ENCODE measurements at places on chromosomes 5 and 9. TPM values are rescaled to one million over a fixed set of nuclear protein-coding genes. Genes with fewer than 3 reads are reported as not detected.

- no peak for DNase-seq
Measured at GRCh38 chr5:39905356-39905755, 480.6 kb upstream of the DAB2 start.

GRCh38 chr5:54534191-54535004, 16.8 kb downstream of the SNX18 start:
- no peak for DNase-seq

DNA sequence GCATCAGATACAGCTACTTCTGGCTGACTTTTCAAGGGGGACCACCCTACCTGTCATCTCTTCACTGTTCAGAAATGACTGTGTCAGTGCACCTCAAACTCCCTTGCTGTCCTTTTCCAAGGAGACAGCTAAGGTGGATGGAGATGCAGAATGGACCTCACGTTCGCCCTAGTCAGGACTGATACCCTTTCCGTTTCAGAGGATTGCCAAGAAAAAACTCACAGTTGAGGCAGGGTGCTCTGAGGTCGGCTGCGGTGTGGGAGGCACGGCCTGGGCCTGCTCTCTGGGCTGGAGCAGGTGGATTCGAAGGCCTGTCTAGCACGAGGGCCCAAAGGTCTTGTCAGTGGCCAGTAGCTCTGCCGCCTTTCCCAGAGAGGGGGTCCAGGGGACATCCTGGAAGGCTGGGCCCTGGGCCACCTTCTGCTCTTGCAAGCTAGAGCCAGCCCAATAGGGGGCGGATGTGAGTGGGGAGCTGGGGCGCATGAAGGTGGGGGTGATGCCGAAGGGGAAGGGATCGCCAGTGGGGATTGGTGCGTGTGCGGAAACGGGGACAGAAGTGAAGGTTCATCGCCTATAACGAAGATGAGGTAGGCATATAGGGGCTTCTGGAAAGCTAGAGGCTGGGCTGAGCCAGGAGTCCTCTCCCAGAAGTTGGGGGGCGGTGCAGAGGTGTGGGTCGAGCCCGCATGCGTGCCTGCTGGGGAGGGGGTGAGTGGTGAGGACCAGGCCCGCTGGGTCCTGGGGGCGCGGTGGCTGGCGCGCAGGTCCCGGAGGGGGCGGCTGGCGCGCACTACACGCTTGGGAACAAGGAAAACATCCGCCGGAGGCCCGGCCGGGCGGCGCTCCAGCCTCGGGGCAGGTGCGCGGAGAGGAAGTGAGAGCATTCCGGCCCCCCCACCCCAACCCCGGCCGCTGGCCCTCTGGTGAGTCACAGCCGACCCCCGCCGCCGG, 2.5 kb upstream of the MSMP start:
- peak; percentile 33 for DNase-seq

- no peak for DNase-seq
Measured at GRCh38 chr5:80453366-80453765, 34.5 kb upstream of the FAM151B start.

DNA sequence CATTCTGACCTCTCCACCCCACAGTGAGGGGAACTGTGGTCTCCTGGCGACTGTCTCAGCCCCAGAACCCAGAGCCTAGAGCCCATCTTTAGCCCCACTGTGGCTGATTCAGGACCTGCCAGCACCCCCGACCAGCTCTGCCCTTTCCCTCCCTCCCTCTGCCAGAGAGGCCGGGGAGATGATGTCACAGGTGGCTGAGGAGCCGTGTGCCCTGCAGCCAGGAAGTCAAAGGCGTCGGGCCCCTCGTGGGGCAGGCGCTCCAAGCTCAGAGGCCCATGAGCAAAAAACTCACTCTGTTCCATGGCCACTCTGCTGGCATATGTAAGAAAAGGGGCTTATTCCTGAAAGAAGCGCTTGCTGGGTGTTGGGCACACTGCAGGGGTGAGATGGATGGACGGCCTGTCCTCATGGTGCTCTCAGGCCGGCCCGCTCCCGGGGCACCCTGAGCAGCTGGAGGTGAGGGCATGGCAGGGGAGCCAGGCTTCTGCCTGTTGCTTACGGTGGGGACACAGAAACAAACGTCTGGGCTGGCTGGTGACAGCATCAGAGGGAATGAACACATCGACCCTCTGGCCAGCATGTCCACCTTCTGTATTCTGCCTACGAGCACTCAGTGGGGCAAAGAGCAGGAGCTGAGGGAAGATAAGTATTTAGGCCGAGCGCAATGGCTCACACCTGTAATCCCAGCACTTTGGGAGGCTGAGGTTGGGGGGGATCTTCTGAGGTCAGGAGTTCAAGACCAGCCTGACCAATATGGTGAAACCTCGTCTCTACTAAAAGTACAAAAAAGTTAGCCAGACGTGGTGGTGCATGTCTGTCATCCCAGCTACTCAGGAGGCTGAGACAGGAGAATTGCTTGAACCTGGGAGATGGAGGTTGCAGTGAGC, 41.1 kb downstream of the LAMC3 start:
- no peak for DNase-seq

Gene ADAMTS2
- under 0.01 TPM for total RNA-seq

Measured in bronchial epithelial cell (primary cell).